ENCODE measurements at places on chromosomes 7 and 10.

GRCh38 chr7:131483586-131483985 is 72.8 kb downstream of the PODXL start:
- no peak for DNase-seq

GRCh38 chr7:45978010-45978681 is 57.1 kb upstream of the IGFBP3 start:
- DNase-seq, result no peak

DNA sequence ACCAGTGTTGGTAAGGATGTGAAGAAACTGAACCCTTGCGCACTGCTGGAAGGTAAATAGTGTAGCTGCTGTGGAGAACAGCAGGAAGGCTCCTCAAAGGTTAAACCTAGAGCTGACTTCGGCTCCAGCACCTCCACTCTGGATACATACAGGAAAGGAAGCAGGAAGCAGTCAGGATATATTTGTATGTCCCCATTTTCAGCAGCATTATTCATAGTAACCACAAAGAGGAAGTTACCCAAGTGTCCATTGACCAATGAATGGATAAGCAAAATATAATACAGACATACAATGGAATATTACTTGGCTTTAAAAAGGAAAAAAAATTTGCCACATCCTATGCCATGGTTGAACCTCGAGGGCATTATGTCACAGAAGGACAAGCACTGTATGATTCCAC is 15.0 kb downstream of the RET start:
- no peak for DNase-seq

DNA sequence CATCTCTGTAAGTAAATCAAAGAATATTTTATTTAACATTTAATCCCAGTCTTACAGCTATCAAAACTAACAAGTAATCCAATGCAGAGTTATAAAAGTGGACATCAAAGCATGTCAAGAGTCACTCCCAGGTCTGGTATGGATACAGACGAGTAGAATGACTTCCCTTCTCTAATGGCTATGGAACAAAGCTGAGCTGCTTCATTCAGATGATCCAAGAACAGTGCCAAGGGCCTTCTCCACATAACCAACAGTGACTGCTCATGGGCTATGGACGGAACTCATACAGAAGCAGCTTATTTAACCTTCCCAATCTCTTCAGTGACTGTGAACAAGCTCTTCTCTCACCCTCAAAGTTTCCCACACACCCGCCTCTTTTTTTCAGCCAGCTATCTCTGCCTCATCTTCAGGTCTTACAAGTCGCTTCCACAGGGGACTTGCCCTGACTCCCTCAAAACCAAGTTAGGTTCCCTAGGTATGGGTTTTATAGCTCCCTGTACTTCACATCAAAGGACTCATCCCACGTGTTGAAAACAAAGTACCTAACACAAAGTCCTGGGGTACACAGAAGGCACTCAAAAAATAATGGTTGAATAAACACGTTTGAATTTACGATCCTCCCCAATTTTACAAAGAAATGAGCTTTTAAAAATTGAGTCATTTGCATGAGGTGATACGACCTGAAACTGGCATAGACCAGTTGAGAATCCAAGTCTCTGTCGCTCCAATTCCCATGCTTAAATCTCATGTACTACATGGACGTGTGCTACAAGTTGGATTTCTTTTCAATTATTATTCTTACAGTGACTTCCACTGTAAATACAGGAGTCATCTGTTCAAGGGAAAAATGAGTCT is 3.1 kb downstream of the USP6NL start:
- DNase-seq, result no peak

DNA sequence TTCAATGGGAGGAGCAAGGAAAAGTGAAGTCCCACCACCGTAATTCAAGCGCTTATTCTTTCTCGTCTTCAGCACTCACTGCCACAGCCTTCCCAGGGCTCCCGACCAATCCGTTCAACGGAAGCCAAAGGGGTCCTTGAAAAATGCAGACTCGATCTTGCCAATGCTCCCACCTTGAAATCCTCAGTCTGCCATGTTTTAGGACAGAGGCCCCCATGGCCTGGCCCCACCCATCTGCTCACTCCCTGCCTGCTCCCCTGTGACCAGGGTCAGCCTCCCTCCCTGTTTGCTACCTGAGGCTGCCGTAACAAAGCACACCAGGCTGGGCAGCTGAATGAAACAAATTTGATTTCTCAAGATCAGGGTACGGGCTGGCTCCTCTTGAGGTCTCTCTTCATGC is 3.0 kb upstream of the DNAAF5 start:
- DNase-seq, result no peak

- no peak for DNase-seq
These were observed 746.8 kb downstream of the GRID1 start for GRCh38 chr10:85619832-85620231.

- DNase-seq, result no peak
These were observed 278.6 kb downstream of the SEMA3D start for GRCh38 chr7:84908196-84908793.

DNA sequence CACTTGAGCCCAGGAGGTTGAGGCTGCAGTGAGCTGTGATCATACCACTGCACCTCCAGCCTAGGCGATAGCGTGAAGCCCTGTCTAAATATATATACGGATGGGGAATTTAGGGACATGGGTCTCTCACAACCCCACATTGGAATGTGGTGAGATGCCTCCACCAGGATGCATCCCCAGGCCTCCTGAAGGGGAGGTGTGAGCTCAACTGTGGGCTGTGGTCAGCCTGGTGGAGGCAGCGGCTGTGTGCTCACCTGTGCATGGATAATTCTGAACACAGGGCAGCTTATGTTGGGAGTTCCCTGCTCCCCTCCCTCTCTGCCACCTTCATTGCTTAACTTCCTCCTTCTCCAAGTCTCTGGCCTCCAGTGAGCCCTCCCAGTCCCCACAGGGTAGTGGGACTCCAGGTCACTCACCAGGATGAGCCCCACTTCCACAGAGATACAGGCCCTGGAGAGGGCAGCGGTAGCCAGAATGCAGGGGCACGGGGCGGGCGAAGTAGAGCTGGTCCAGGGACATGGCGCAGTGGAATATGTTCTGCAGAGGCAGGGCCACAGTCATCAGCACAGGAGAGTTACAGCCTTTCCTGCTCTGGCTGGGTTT is 30.4 kb downstream of the PYROXD2 start:
- no peak for DNase-seq

GRCh38 chr7:137423321-137423720 is 79.8 kb upstream of the PTN start:
- no peak for DNase-seq

- DNase-seq, result no peak
These were observed 68.5 kb upstream of the SVIL start for GRCh38 chr10:29703271-29703670.

DNA sequence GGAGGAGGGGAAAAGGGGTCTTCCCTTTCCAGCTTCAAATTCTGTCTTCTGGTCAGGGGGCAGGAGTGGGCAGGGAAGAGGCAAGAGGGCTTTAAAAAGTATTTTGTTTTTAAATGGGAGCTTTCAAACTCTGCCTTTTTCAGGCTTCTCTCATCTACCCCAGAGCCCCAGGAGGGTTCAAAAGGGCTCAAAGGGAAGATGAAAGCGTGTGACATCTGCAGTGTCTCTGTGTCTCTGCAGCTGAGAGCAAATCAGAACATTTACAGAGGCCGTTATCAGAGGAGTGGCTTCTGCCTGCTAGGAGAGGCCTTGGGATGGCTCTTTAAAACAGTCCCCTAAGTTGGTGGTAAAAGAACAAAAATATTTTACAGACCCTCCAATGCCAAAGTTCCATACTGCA is 30.3 kb downstream of the TRIM8 start:
- no peak for DNase-seq

DNA sequence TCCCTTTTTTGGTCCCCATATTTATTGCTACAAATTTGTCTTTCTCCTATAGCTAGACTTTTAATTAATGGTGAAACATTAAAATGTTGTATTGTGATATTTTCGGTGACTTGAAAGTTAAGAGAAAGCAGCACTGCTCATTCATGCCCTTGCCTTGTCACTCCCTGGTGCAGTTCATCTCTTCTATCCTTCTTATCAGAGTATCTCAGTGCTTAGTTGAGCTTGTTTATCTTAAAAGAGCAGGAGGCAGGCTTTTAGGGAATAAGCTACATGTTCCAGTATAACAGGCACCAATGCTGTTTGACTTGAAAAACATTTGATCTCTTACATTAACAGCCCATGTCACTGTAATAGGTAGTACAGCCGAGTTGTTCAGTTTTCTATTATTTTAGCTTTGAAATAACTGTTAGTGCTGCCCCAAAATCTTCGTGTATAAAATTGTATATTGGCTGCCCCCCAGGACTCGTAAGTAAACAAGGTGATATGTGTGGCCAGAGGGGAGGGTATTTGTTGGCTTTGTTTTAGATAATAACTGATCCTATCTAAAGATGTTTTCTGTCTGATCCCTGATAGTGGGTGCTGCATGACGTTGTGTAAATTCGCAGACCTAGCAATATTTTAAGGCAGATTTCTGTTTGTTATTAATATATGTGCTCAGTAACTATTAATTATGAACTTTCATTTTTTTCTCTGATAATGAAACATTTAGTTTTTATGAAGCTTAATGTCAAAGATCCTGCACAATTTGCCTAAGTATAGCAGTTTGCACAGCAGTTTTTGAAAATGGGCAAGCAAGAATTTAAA is 96.5 kb downstream of the BTRC start:
- no peak for DNase-seq

DNA sequence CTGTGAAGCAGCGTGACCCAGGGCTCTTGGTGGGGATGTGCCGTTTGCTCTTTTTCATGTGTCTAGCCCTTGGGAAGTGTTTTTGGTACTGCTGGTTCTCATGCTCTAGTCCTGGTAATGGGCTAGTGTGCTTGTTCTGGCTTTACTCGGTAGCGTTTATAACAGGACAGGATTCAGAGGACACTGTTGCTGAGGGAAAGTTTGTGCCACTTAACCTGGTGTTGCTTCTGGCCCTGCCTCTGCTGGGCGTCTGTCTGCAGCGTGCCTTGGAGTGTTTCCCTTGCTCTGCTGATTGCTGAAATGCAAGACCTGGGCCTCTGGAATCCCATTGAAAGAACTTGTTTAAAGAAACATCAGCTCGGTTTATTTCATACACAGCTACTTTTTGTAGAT is 35.0 kb downstream of the INPP5A start:
- DNase-seq, result no peak

DNA sequence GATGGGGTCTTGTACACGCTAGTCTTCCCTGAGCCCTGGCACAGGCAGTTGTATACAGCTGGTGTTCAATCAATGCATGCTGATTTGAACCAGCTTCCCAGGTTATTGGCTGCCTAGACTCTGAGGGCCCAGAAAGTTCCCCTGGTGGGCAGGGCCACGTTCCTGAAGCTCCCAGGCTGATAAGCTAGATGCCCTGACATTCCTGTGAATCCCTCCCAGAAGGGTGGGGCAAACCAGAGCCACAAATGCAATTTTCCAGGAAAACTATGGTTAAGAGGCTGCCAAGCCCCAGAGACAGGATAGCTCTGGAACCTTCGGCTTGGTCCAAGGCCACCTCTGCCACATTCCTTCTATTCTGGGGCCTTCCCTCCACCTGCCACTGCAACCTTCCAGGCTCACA is 78.2 kb downstream of the FAM53B start:
- no peak for DNase-seq

DNA sequence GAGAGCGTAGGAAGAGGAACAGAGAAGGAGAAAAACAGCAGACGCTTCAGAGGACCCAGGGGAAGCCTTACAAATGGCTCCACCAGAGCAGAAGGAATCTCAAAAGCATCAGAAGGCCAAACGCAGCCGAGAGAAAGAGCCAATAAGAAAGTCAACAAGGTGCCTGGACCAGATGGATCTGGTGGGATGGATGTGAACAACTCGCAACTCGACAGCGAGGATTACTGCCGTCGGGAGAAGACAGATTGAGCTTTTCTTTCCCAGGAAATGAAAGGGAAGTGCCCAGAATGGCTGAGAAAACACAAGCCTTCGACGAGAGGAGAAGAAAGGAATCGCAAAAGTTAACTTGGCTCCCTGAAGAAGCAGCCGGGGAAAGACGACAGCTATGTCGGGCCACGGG is 132.8 kb upstream of the MGMT start:
- no peak for DNase-seq

GRCh38 chr7:73504017-73504416 is 18.1 kb downstream of the BAZ1B start:
- DNase-seq, result no peak

- no peak for DNase-seq
These were observed 289.2 kb downstream of the FZD1 start for GRCh38 chr7:91553410-91553895.

- no peak for DNase-seq
These were observed 17.5 kb downstream of the PRF1 start for GRCh38 chr10:70584909-70585544.

GRCh38 chr7:98300595-98301372 is 19.3 kb downstream of the BRI3 start:
- DNase-seq, result no peak

GRCh38 chr10:79984851-79985250 is 35.9 kb upstream of the SFTPD start:
- no peak for DNase-seq

DNA sequence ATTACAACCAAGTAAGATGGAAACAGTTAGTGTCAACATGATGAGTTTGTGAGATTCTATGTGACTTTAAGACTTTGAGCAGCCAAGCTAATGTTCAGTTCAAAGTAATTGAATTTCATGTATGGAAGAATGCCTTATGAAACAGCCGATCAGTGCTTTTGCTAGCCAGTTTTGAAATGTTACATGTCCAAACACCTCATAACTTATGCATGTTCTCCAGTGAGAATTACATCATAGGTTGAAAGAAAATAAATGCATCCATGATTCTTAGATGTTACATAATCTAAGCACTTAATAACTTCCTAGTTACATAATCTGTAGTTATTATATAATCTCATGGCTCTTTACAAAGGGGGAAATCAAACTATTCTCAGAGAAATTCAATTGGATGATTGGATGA is 211.3 kb downstream of the BICC1 start:
- no peak for DNase-seq

DNA sequence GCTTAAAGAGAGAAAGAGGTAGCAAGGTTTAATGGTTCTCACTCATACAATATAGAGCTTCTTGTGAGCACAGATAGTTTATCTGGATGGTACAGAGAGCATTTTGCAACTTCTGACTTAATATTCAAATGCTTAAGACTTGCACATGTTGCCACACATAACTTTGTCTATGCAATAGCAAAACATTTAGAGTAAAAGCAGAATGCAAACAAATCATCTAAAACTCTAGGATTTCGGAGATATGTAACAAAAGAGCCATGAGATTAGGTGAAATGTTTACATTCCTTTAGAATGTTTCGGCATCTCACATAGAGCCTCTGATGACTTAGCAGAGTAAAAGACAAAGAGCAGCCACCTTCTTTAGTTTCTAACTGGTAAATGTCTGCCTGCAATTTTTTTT is 717.1 kb upstream of the LRRN3 start:
- no peak for DNase-seq

GRCh38 chr10:43854007-43854406 is 205.3 kb upstream of the ZNF32 start:
- no peak for DNase-seq

DNA sequence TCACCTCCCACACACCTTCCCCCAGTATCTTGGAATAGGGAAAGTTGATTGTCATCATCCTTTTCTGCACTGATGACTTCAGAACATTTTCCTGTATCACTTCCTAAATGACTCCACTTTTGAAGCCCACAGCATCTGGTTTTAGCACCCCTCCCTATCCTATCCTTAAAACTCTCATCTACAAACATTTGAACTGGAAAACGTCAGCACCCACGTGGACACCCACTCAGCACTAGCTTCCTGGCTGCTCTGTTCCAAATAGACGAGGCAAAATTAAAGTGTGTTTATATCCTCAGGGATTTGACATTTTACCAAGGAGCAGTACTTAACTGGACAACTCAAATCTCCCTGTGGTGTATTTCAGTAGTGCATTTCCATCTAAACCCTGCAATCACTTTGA is 73.9 kb downstream of the REEP3 start:
- no peak for DNase-seq
